Ovary (tissue), 10 donors: ENCODE measurements at places on chromosomes 3 and 15. TPM values are rescaled to one million over a fixed set of nuclear protein-coding genes. Genes with fewer than 3 reads are reported as not detected.
A peak's percentile ranks its signal among the peaks of the same experiment; 100 is the strongest.

GRCh38 chr3:123791417-123791816 is 92.7 kb downstream of the MYLK start:
- no peak for DNase-seq

DNA sequence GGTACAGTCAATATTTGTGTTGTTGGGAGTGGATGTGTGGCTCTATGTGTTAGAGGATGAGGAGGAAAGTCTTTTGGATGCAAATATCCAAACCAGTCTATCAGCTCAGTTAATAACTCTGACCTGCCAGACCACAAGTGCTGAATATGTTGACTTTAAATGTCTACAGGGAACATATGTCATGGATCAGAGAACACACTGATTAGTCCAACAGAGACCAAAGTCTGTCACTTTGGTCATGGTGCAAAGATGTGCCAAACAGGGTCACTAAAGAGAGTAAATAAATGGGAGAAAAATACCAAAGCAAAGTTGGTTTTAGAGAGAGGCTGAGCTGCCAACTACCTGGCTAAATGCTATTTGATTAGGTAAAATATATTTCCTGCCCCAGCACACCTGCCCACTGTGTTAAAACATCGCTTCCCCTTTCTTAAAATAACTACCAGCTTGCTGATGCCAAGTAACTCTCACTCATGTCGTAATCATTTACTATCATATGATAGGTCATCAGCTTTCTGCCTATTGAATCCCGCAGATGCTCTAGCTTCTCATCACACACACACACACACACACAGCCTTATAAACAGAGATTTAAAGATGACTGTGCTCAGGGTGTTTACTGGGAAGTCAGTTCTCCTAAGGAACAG is 173.3 kb downstream of the PDZRN3 start:
- DNase-seq: no peak

CELF6 gene
- 3.2 TPM for polyA plus RNA-seq

GRCh38 chr3:124158168-124158881 is 166.4 kb upstream of the ROPN1 start:
- DNase-seq: no peak

DNA sequence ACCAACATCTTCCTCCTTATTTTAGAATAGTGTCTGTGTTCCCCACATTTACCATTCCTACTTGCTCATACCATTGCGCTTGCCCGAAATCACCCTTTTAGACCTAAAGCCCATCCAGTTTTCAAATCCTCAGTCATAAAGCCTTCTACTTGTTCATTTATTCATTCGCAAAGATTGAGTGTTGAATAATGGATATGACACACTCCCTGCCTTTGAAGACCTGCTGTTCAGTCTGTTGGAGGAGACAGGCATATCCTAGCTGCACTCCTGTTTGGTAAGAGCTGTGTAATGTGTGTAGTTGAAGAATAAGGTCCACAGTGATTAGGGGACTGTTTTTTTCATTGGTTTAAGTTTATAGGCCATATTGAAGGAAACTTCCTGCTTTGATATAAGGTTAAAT is 1.7 kb downstream of the CNOT10 start:
- no peak for DNase-seq

XYLB gene
- polyA plus RNA-seq: 1.8 TPM

GRCh38 chr15:70493787-70494516 is 269.4 kb downstream of the UACA start:
- no peak for DNase-seq

GOLGA6L4 gene
- 8.7 TPM for polyA plus RNA-seq

DNA sequence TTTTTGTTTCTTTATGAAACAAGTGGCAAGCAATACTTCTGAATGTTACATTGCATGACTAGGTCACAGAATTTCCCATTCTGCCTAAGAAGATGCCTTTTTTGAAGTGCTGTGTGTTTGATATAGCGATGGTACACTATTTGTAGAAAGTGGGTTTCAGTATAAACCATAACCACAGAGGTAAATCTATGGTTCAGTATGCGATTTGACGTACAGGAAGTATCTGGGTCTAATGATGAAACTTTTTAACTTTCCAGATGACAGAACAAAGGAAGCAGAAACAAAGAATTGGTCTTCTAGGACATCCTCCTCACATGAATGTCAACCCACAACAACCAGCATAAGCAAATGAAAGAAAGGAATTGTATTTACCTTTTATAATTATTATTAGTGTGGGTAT is 133.4 kb upstream of the BHLHE40 start:
- DNase-seq: no peak

CHL1 gene
- 28.2 TPM for polyA plus RNA-seq

DNA sequence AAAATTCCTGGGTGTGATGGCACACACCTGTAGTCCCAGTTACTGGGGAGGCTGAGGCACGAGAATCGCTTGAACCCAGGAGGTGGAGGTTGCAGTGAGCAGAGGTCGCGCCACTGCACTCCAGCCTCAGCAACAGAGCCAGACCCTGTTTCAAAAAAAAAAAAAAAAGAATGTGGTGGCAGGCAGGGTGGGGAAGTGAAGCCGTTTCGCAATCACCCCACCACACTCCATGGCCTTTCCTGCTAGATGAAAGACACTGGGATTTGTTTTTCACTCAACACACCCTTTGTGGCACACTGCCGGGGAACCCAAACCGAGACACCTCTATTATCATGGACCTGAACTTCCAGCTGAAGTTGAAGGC is 172.4 kb upstream of the IQSEC1 start:
- no peak for DNase-seq

DNA sequence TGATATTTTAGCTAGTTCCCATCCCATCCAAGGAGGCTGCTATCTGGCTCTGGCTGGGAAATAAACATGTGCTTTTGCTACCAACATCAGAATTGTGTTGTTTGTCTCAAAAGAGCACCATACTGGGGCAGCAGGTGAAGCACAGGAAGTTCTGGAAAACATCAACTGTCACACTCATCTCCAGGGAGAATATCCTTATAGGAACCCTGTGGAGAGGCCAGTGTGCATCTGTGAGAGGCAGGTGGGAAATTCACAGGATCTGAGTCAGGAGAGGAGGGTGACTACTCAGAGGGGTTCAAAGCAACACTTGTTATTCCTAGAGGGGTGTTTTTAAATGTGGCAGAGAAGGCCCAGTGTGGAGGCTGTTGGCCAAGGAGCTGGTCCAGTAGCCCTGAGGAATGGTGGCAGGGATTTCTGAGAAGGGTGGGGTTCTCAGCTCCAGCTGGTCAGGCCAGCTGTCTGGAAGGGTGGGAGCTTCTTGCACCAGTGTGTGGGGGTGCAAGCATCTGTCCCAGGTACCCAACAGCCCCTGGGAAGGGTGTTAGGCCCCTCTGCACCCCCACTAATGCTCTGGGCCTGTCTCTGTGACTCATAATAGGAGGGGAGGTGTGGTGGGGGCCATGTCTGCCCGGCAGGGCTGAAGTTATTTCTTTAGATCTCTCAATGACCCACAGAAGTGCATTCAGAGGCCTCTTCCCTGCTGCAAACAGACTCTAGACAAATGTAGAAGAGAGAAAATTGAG is 28.7 kb downstream of the RPSA start:
- DNase-seq: no peak

SOX14 gene
- polyA plus RNA-seq: not detected

TERC gene
- not detected for polyA plus RNA-seq

DNA sequence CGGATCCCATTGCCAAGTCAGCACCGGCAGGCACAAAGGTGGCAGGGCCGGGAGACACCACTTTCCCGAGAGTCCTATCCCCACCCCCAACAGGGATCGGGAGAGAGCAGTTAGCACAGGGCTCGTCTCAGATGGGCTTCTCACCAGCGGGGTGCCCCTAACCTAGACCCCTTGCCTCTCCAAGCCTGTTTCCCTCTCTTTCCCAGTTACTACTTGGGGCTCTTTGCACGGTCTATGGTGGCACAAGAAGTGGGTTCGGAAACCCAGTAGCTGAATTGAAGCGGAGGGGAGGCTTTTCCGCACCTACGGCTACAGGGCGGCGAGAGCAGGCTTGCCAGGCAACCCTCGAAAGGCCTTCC is 383 bp upstream of the EFCC1 start:
- no peak for DNase-seq

- DNase-seq: no peak
These were observed 142.8 kb upstream of the IQSEC1 start for GRCh38 chr3:13215940-13216546.

DNA sequence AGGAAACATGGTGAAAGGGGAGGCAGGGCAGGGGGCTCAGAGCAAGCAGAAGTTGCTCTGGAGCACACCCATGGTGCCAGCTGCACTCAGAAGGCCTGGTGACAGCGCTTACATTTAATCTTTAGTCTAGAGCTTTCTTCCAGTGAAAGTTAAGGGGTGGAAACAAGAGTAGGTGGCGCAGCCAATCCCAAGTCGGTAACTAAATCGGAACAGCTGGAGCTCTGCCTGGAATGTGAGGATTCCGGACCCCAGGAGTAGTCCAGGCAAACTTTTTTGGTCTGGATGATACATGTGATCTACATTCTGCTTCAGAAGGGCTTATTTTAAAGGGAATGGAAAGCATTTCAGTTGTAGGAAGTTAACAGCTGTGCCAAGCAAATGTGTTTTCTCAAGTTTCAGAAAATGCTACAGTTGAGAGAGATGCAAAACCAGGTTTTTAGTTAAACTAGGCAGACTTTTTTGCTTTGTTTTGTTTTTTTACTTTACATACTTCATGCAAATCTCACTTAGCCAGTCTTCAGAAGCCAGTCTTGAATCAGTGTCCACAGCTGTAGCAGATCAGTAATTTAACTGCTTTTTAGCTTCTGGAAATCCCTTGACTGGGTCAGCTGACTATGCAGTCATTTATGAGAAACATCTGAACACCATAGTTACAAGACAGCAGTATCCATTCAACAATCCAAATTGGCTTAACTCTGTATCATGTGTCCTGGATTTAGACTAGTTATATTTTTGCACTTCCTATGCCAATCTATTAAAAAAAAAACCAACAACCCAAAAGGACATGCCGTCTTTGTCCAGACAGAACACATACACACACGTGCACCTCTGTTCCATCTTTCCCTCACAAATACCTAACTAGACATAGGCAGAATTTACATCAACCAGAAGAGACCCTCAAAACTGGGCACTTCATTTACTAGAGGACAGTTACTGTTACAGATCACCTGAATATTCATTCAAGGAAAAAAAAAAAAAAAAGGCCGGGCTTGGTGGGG is 33.2 kb downstream of the ZNF106 start:
- DNase-seq: peak; percentile 62

DNA sequence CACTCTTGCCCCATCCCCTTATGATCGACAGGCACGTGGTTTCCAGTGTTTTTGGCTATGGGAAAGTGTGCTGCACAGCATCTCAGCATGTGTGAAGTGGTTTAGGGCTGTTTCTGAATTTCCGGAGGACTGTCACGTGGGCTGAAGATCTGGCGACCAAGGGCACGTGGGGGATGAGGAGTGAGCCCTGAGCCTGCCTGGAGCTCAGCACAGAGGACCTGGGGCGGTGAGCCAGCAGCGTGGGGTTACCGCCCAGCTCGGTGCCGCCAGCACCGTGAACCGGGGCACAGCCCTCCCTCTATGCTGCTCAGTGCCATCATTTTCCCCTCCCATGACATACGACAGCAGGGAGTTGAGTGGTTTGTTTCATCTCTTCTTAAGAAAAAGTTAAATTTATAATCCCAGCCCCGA is 150.2 kb downstream of the DNAJB8 start:
- peak; percentile 55 for DNase-seq

DNA sequence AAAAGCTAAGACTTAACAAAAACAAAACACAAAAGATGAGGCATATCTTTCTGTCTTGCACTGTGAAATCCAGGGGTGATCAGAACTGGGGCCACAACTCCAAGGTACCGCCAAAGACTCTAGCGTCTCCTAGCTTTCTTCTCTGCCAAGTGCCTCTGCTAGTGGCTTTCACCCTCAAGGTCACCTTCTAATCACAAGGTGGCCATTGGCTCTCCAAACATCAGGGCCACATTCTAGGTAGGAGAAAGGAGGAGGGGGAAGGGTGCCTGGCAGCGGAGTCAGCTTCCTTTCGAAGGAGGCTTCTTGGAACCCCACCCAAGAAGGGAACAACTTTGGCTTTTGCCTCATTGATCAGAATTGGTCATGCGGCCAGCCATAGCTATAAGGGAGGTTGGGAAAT is 168.8 kb upstream of the SMAD3 start:
- no peak for DNase-seq

DENND6A gene
- 21.3 TPM for polyA plus RNA-seq

CCDC54 gene
- polyA plus RNA-seq: not detected

- DNase-seq: peak; percentile 12
These were observed 976 bp downstream of the DIS3L start for GRCh38 chr15:66294157-66294931.

DNA sequence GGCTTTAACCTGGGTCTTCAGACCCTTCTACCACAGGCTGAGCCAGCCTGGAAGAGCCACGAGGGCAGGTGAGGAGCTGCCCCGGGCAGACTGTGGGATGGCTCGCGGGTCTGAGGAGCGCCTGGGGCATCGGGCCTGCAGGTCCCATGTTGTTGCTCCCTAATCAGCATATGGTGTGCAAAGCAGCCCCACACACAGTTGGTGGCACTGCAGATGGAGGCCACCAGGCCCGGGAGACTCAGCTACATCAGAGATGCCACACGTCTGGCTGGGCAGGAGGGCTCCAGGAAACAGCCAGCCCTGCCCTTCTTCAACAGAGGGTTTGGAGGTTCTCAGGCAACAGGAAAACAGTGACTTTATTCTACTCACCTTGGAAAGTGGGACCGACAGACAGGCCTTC is 63.9 kb downstream of the XXYLT1 start:
- DNase-seq: no peak

GRCh38 chr15:38882221-38882620 is 317.6 kb upstream of the RASGRP1 start:
- DNase-seq: no peak

DNA sequence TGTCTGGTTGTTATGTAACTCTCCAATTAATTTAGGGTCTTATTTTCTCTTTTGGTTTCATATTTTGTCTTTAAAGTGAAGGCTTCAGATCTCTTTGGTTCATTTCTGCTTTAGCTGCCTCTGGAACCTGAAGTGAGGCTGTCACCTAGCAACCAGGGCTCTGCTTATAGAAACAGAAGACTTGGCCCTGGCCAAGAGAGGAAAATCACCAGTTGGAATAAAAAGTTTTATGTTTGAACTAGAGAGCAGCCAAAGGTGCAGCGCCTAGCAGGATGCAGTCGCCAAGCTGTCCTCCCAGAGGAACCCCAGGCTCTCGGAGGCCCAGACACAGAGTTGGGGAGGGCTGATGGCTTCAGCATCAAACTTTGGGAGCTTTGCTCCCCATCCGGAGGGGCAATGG is 41.1 kb downstream of the LYZL4 start:
- no peak for DNase-seq

DNA sequence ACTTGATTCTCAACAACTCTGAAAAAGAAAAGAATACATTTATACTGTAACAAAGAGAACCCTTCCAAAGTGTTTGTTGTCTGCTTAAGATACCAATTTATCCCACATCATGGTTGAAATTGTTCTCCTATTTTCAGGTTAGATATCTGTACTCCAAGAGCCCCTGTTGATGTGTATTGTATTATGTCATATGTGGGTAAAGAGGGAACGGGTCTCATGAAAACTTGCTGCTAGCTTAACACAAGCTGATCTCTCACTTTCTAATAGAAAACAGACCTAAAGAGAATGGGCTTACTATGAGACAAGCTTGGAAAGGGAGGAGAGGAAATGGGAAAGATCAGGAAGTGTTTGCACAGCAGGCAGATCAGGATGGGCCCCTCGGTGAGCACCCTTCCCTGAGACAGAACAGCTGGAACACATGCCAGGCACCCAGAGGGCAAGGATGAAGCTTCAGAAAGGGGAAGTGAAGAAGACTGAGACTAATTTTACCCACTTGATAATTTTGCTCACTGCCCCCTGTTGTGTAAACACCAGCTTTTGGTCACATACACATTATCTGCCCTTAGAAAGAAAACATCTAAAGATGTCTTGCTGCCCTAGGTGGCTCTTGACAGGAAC is 747.9 kb upstream of the CCDC54 start:
- DNase-seq: no peak

GRCh38 chr3:78096488-78097255 is 1056.8 kb downstream of the ROBO2 start:
- no peak for DNase-seq
